Inflammatory macrophage treated with lipopolysaccharide for 1 hour (primary cell): ENCODE measurements at places on chromosomes 16 and 17.

DNA sequence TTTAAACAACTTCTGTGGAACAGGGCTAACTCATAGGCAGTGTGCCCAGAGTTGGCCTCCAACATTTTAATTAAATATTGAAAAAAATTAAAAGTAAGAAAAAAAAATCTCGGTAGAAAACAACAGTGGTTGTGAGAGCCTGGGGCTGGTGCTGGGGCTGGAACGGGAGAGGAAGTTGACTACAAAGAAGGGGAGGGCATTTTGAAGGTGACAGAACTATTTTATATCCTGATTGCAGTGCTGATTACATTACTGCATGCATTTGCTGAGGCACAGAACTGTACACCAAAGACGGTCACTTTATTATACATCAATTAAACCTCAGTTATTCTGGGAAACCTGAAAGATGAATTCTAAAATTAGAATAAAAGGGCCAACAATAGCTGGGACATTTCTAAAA, 142.5 kb downstream of the PARN start:
- DNase-seq: peak; percentile 29

GRCh38 chr16:71188956-71189712, 41.4 kb downstream of the HYDIN start:
- no peak for DNase-seq

- no peak for DNase-seq
Observed at GRCh38 chr17:83099086-83099555, 19.7 kb downstream of the METRNL start.

- DNase-seq: no peak
Observed at GRCh38 chr16:89430436-89431157, 59.8 kb downstream of the ANKRD11 start.

- DNase-seq: no peak
Observed at GRCh38 chr17:30996486-30996885, 25.6 kb downstream of the RNF135 start.

- no peak for DNase-seq
Observed at GRCh38 chr16:23900480-23901177, 64.8 kb downstream of the PRKCB start.

GRCh38 chr16:68349838-68350410, 39.1 kb downstream of the PRMT7 start:
- DNase-seq: no peak

DNA sequence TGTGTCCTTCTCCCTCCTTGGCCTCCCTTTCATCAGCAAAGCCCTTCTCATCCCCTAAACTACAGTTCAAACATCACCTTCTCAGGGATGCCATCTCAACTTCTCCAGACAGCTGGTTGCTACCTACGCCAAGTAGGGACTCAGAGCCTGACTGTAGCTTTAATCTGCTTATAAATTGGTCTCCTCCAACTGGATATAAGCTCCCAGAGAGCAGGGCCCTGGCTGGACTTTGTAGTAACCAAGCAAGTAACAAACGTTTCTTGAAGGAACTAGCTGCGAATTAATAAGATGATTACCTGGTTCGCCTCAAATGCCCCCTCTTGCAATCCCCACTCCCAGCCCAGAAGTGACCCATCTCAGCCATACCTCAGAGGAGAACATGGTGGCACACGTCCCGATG, 17.5 kb upstream of the KLHL11 start:
- DNase-seq: no peak

- DNase-seq: no peak
Observed at GRCh38 chr17:32518646-32519227, 31.9 kb downstream of the CDK5R1 start.

DNA sequence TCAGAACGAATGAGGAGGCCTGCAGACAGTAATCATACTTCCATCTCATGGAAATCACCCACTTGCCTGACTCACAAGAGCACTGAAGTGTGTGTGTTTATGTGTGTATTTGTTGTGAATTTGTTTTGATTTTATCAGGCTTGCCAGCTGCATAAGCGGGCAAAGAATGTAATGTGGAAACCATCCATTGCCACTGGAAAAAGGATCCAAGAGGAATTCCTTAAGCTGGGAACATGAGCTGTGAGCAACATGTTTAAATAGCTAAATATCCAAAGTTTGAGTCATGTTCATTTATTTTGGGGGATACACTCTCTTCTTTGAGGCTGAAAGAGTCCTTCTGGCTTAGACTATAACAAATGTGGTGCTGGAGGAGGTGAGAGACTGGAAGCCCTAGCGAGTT, 198.4 kb upstream of the TBX2 start:
- no peak for DNase-seq

GRCh38 chr17:46732160-46732559, 86.3 kb downstream of the WNT3 start:
- DNase-seq: no peak

- DNase-seq: no peak
Observed at GRCh38 chr17:57257195-57257894, 1.0 kb downstream of the MSI2 start.

DNA sequence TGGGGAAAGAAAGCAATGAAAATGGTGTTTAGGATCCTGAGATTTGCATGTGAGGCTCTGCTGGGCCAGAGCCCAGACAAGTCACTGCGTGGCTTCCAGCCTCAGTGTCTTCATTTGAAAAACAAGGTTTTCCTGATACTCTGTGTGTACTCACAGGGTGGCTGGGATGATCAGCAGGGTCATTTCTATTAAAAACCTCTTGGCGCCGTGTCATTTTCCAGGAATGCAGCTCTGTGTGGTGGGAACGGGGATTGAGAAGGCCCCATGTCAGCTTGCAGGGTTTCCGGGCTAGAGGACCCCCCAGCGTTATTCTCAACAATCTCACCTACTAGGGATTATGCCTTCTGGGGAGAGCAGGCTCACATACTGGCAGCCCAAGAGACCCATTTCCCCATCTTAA, 73.5 kb downstream of the FOXL1 start:
- DNase-seq: no peak

GRCh38 chr17:69870091-69870530, 204.9 kb upstream of the KCNJ16 start:
- no peak for DNase-seq

DNA sequence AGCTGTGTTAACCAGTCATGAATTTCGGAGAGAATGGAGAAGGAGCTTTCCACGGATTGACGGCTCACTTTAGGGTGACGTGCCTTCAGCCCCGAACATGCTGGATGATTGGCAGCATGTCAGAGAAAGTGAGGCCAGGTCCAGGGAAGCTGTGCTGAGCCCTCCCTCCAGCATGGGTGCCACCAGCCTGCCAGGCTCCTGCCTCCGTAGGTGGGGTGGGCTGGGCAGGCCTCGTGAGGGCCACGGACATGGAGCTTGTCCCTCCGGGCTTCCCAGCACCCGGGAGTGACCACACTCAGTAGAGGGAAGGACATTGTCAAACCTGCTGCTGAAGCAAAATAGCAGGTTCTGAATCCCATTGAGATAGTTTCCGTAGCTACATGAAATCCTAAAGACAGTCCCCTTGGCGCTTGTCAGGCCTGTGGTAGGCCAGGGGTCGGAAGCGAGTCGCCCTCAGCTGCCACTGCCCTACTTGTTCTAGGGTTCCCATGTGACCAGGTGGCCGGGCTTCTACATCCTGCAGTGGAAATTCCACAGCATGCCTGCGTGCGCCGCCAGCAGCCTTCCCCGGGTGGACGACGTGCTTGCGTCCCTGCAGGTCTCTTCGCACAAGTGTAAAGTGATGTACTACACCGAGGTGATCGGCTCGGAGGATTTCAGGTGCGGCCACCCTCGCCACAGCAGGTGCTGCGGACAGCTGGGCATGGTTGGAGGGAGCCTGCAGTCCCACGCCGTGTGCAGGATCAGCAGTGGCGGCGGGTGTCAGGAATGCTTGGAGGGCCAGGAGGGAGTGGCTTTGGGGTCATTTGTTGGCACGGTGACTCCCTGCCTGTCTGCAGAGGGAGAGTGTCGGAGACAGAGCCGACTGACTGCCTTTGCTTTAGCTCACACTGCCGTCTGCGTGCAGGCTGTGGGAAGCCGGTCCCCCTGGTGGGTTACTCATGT, 72.3 kb downstream of the SEC14L1 start:
- no peak for DNase-seq

DNA sequence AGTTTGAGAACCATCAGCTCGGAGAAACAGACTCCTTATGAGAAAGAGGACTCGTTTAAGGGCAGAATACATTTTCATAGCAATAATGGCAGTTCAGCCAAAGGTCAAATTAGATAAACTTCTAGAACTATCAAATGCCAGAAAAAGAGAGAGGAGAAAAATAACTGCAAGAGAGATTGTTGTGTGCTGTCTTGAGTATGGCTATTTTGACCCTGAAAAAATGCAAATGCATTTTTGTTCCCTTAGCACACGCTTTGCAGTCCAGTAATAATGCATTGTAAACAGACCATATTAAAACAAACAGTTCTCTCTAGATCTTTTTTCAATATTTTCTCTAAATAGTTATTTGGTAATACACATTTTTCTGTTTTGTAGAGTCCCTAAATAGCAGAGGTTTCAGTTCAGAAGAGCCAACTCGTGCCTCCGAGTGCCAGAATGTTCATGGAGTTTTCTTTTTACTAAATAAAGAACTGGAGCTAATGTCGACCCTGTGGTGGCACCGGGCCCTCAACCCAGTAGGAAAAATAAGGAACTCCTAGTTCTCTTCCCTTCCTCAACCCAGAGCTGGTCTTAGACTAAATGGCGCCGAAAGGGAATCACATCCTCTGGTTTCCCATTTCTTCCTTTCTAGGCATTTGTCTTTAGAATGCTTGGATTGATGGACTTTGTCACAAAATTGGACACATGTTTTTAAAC, 298.0 kb downstream of the MAP2K4 start:
- DNase-seq: no peak

- no peak for DNase-seq
Observed at GRCh38 chr16:10122546-10122945, 59.7 kb downstream of the GRIN2A start.

GRCh38 chr16:52718046-52718445, 171.1 kb upstream of the TOX3 start:
- DNase-seq: no peak

- no peak for DNase-seq
Observed at GRCh38 chr16:84260766-84261554, 21.1 kb upstream of the KCNG4 start.
